Suprapubic skin (tissue), 4 donors: ENCODE measurements at places on chromosomes 7 and 10. TPM values are rescaled to one million over a fixed set of nuclear protein-coding genes. Genes with fewer than 3 reads are reported as not detected.

- no peak for DNase-seq
Observed at GRCh38 chr7:127342596-127342995, 49.9 kb downstream of the ZNF800 start.

- DNase-seq: no peak
Observed at GRCh38 chr10:85741626-85742300, 624.8 kb downstream of the GRID1 start.

DNA sequence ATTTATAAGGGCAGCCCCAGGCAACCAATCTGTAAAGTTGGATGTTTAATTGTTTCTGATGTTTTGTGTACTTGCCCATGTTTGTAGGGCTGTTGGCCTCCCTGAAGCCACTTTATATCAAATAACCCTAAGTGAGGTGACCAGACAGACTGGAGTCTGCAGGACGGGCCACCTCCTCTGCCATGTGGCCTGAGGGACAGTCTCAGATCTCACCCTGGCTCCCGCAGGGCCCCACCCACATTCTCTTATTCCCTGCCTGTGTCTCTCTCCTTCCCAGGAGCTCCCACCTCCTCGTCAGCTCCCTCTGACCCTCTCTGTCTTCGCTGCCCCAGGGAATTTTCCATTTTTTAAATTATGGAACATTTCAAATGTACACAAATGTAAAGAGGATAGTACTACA is 9.5 kb upstream of the C10orf71 start:
- DNase-seq: no peak

DNA sequence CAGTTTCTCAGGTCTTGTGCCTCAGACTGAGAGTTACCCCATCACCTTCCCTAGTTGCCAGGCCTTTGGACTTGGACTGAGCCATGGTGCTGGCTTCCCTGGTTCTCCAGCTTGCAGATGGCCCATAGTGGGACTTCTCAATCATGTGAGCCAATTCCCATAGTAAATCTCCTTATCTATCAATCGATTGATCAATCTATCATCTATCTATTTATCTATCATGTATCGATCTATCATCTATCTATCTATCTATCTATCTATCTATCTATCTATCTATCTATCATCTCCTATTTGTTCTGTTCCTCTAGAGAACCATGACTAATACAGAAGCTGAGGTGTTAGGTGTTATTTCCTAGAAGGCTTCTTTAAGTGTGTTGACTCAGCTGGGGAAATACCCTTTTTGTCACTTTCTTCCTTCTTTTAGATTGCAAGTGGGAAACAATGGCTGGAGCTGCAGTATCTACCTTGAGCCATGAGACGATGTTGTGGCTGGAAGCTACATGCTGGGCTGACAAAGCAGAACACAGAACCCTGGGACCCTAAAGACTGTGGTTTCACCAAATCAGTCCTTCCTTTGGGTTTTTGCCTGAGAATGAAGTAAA is 234.7 kb upstream of the GLI3 start:
- no peak for DNase-seq

GRCh38 chr7:122638459-122638858 is 60.5 kb downstream of the RNF133 start:
- no peak for DNase-seq

Gene CFTR
- 4.0 TPM for total RNA-seq

DNA sequence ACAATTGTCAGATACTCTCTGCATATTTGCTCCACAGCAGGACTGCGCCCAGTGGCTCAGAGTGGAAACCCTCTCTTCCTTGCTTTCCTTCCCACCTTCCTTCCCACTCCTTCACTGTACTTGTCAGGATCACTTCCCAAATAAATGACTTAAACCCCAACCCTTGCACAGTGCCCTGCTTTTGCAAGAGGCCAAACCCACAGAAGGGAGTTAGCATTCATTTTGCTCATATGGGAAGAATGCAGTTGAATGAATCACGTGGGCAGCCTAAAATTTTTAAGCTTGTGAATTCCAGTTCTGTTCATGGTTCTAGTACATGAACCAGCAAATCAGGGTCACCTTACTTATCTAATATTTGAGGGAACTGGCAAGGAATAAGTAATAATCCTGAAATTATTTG is 47.7 kb upstream of the SFMBT2 start:
- DNase-seq: no peak

Gene DRGX
- total RNA-seq: not detected

Gene RRP12
- 49.1 TPM for total RNA-seq

DNA sequence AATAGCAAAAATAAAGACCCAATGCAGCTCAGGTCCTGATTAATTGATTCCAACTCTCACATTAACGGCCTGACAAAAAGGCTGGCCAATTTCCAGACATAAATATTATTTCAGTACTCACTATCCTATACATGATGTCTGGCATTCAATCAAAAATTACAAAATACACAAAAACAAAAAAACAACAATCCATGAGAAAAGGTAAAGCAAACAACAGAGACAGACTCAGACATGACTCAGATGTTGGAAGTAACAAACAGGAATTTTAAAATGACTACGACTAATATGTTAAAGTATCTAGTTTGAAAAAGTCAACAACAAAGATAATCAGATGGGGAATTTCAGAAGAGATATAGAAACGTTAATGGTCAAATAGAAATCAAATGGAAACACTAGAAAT is 152.8 kb downstream of the AMPH start:
- no peak for DNase-seq

Gene FEZF1
- total RNA-seq: not detected

DNA sequence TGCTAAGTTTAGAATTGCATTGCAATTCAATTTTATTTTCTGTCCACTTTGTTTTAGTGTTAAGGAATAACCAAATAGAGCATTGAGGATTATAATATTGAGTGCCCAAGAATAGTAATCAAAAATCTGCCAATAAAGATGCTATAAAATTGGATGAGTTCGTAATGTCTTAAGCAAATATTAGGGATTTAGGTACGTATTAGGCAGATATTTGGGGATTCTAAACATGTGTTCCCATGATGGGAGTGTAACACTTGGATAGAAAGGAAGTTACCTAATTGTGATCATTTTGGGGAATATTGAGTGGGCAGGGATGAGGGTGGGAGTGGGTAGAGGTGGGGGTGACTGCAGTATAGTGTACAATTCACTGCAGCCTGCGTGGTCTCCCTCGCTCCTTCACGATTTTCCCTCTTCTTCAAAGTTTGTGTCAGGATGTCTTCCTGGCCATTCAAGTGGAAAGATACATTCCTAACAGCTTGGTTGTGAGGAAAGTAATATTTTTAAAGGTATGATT is 1.3 kb upstream of the PRKG1 start:
- no peak for DNase-seq

DNA sequence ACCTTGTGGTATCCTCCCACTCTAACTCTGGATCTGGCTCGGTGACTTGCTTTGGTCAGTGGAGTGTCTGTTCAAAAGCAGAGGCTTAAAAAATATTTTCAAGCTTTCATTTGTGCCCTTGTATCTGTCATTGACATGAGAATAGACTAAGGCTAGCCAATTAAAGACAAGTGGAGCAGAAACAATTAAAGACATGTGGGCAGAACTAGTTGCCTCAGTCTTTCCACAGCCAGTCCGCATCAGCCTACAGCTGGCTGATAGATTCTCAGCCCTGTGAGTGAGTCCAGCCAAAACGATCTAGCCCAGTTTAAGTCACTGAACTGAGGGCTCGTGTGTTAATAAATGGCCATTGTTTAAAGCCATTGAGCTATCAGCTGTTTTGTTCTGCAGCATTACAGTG is 185.2 kb upstream of the DGKB start:
- no peak for DNase-seq

DNA sequence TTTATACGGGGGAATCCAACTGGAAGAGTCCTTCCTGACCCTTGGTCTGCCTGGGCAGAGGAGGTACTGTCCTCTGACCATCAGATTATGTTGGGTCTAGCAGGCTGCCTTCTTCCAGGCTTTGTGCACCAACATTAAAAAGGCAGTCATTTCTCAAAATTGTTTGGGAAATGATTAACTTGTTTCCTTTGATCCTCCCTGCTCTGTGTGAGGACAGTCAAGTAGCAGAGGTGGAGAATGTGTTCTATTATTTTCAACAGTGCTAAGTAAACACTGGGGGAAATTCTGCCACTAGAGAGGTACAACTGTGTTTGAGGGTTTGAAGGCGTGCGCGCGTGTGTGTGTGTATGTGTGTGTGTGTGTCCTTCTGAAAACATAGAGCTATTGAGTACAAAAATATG is 20.6 kb downstream of the ACSL5 start:
- no peak for DNase-seq

- no peak for DNase-seq
Observed at GRCh38 chr7:7276161-7276560, 93.8 kb downstream of the C1GALT1 start.

Gene SCIN
- 3.5 TPM for total RNA-seq

GRCh38 chr10:112352044-112352443 is 21.9 kb upstream of the ACSL5 start:
- no peak for DNase-seq

DNA sequence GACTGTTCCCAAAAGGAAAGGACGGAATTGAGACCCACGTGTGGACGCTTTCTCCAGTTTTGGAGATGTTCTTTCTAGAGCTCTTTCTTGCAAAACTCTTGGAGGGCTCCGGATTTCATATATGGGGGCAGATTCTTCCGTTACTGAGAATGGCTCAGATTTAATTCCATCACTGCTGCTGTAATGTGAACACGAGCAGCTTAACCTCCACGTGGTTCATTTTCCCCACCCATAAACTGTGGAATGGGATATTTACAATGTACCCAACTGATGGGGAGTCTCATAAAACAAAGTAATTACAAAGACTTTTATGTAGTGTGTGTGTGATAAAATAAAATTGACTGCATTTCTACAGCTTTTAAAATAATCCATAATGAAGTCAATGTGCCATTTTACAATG is 15.1 kb upstream of the MSRB2 start:
- DNase-seq: no peak

DNA sequence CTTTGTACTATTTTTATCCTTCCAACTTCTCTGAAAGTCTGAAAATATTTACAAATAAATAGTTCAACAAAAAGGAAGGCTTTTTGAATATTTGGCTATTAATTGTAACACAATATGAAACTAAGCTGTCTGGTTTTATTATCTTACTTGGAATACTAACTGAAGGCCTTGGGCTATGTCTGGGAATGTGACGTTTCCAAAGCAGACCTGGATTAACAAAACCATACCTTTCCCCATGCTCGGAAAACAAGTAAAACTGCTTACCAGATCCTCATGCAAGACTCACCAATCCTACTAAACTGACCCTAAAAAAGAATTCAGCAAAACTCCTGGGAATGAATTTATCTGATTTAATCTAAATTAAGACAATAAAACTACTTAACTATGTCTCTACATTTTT is 116.4 kb downstream of the ATE1 start:
- no peak for DNase-seq

DNA sequence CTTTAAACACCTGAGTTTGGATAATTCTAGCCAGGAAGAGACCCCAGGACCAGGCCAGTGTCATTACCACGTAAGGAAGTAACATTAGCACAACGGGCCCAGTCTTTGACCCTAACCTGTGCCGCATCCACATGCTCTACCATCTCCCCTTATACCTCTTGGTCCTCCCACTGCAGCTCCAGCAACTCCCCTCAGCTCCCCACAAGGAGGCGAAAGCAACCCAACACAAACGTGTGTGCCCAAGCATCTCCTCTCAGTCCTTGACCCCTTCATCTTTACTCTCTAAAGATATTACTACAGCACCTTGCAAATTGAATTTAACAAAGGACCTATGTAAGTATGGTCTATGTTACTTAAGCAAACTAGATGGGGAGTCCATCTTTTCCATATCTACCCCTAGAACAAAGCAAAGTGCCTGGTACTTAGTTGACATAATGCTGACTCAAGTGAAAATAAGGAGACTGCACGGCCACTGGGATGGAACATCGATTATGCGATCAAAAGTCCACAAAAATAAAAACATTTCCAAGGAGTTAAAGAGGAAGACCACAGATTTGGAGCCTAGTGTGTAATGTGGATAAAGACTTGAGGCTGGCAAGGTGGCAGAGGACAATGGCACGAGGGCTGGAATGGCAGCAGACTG is 147.7 kb downstream of the JAZF1 start:
- DNase-seq: no peak

GRCh38 chr10:111954386-111954785 is 229.2 kb downstream of the GPAM start:
- no peak for DNase-seq

Gene LAMB4
- 212 TPM for total RNA-seq

DNA sequence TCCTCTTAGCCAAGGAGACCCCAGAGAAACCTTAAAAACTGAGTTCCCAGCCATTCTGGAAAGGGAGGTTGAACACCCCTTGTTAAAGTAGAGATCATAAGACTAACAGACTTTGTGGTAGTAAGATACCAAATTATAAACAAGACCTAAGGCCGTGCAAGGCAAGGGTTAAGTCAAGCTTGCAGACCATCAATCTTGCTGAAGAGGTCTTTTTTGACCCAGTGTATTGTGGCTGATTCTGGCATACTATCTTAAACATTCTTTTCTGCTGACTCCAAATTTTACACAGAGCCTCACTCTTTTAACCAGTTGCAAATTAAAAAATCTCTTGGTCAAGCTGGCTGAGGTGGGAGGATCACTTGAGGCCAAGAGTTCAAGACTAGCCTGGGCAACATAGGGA is 1.2 kb upstream of the TBRG4 start:
- no peak for DNase-seq

Gene GIMAP5
- total RNA-seq: 2.8 TPM

DNA sequence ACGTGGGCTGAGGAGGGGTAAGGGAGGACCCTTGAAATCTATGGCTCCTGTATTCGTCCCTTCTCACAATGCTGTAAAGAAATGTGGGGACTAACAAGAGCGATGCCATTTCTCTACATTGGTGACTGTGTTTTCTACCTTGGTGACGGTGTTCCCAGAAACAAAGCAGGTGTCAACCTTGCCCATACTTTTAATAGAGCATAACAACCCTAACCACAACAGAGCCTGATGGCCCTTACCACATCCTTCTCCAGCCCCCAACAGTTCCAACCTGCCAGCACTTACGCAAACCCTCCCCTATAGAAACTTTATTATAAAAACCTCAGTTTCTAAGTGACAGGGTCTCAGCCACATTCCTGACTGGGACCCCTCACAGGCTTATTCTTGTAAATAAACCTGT is 28.2 kb upstream of the ADCYAP1R1 start:
- no peak for DNase-seq

Gene CH25H
- 4.2 TPM for total RNA-seq

Gene ACTR1A
- total RNA-seq: 71.5 TPM

Gene ARMS2
- not detected for total RNA-seq

GRCh38 chr7:32453341-32454011 is 36.7 kb downstream of the LSM5 start:
- DNase-seq: no peak

GRCh38 chr10:31033147-31033546 is 1.5 kb upstream of the ZNF438 start:
- DNase-seq: no peak

GRCh38 chr10:96645191-96645721 is 58.4 kb upstream of the TM9SF3 start:
- DNase-seq: no peak
